D341Med (cell line): ENCODE measurements at places on chromosomes 2 and 18.
A peak's percentile ranks its signal among the peaks of the same experiment; 100 is the strongest.

- DNase-seq, result peak; percentile 15
Observed at GRCh38 chr2:233481368-233482142, 85.0 kb downstream of the USP40 start.

- DNase-seq, result no peak
Observed at GRCh38 chr2:70442301-70443077, 111.1 kb downstream of the TGFA start.

GRCh38 chr2:80715433-80715832 lies 410.9 kb upstream of the LRRTM1 start:
- DNase-seq, result no peak

DNA sequence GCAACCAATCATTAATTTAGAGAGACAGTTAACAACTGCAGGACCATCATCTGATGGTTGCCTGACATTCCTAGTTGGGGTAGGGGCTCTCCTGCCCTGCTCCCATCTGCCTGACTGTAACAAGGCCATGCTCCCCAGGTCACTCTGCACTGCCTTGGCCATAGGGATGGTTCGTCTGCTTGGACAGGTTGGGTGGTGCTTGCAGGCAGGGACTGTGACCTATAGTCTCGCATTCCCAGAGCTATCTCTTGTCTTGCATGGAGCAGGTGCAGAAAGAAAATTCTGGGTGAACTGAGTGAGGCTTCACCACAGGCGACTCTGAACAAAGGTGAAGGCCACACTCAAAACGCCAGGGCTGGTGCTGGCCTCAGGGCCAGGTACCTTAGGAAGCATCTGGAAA lies 64.7 kb downstream of the EMILIN2 start:
- DNase-seq, result peak; percentile 15

GRCh38 chr2:204705243-204705932 lies 160.1 kb downstream of the PARD3B start:
- DNase-seq, result no peak

DNA sequence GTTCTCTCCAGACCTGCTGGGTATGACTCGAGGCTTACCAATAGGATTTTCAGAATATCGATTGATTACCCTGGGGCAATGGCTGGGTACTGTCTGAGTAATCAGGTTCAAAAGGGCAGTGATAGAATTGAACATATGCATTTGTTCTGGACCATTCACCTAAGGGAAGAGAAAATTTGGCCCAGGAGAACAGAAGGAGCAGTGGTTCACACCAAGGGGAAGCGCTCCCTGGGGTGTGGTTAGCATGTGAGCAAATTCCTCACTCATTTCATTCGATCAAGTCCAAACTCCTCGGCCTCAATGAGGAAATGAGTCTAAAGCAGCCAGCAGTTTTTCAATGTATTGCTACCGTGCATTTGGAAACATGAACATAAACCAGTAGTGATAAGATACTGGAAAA lies 55.6 kb downstream of the CYP26B1 start:
- DNase-seq, result no peak

DNA sequence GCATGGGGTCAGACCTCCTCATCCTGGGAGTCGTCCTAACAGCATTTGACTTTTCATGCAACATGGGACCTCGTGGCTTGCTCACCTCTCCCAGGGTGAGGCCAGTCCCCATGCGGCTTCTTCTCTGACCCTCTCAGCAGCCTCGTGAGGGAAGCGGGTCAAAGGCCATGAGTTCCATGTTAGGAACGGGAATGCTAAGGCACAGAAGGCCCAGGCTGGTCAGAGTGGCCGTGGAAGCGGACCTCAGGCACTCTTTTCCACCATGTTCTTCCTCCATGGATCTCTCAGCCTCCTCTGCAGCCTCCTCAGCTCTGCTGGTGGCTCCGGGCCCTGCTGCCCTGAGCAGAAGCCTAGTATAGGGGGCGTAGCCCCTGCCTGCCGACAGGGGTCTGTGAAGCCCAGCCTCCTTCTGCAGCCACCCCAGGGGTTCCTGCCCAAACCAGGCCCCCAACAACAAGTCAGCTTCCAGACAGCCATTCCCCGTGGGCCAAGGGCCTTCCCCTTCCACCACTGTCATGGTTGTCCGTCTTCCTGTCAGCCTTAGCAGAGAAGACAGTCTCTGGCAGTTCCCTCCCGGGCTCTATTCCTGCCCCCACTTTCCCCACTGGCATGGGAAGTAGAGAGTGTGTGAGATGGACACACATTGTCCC lies 60.0 kb upstream of the OTOF start:
- no peak for DNase-seq

DNA sequence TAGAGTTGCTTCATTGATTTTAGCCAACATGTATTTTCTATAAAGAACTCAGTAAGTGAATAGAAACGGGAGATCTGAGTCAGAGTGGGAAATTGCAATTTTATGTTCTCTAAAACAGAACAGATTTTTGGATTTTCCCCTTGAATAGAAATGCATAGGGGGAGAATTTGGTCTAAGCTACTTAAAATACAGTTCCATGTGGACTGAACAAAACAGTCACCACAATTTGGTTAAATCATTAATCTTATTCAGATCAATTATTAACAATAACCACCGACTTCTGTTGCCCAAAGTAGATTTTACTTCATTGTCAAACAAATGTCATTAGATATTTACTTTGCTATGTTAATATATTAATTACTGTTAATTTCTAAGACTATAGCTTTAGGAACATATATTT lies 107.7 kb downstream of the SCG2 start:
- DNase-seq, result no peak

DNA sequence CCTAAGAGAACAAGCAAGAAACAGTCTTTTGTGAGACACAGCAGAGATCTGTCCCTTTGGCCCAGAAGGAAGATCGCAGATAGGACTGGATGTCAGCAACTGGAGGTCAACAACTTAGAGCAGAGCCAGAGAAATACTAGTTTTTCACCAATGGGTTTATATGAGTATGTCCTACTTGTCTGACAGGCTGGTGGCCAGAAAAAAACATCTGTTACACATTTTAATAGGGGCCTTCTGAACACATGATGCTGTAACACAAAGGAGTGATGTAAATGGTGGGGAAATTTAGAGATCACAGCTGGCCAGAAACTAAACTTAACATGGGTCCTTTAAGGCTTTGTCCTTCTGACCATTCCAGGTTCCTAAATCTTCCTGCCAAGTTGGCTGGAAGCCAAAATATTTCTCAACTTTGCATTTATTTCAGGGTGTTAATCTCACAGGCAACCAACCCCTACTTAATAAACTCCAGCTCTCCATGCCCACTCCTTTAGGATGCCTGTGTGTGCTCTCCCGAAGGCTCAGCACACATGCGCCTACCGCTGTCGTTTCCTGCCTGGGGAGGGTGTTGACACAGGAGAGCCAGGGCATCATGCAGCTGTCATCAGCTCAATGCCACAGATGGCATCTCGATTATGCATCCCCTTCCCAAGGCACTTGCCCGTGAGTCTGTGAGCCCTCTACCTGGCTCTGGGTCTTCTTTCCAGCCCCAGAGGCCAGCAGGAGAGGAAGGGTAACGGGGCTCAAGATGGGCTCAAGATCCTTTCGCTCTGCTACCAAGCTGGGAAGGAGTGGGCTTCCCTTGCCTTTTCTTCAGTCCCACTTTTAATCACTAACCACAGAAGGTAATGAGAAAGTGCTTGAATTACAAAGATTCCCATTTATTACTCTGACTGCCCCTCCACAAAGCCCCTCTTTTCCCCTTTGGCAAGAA lies 252.5 kb downstream of the ETAA1 start:
- no peak for DNase-seq

DNA sequence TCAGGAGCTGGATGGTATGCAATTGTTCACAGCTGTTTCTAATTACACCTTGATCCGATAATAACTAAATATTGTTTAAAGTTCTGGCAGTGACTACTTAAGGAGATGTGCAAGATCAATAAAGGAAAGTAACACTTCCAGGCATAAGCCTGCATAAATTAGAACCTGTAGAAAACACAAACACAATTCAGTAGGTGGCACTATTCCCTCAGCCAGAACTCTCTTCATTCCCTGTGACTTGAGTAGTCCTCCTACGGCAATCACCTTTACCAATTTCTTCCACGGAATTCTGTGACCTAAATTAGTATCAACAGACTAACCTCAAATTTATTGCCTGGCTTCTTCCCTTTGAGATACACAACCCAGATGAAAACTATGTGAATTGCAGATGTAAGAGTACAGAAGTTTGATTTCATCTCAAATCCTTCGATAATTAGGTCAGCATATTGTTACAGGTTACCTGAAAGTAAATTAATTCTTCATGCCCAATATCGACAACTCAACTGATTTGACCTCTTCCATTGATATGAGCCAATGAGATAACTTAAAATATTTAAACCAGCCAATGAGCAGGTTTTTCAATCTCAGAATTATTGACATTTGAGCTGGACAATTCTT lies 137.8 kb downstream of the PID1 start:
- no peak for DNase-seq

DNA sequence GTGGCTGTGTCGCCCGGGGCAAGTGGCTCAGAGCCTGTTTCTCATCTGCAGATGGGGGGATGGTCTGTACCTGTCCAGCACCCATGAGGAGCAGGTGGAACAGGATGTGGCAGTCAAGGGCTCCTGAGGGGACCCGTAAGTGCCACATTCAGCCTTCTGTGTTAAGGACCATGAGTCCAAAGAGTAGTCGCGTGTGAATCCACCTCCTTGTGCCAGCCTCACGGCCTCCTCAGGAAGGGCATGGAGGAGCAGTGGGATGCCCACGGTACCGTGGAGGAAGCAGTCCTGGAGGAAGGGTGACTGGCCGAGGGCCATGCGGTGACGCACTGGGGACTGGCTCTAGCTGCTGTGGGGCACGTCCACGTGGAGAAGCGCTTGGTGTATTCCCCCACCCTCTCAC lies 61.1 kb downstream of the ODC1 start:
- DNase-seq, result no peak

GRCh38 chr2:39615675-39616074 lies 50.0 kb upstream of the TMEM178A start:
- DNase-seq, result no peak

GRCh38 chr2:235746257-235746934 lies 252.6 kb downstream of the AGAP1 start:
- DNase-seq, result peak; percentile 78

DNA sequence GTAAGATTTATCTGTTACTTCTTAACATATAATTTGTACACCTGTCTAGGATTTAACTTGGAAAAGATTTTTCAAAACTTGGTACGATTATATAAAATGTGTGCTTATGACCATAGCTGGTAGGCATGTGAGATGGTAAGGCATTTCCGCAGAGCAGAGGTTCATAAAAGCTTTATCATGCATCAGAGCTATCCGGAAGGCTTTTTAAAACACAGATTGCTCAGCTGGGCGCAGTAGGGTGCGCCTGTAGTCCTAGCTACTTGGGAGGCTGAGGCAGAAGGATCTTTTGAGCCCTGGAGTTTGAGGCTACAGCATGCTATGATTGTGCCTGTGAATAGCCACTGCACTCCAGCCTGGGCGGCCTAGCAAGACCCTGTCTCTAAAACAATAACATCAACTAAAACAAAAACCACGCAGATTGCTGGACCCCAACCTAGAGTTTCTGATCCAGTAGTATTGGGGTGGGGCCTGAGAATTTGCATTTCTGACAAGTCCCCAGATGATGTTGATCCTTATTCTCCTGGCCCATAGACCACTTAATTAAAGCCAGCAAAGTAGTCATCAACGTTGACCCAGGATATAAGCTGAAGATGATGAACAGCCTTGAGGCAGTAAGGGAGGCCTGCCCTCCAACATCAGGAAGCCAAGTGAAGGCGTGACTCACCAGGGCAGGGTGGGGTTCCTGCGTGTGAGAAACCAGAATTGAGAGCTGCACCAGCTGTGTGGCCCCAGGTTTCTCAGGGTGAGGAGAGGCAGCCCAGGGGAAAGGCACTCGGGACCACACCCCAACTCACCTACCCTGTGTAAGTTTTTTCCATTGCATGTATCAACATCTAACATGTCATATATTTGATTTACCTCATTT lies 21.6 kb upstream of the SLC20A1 start:
- no peak for DNase-seq

- no peak for DNase-seq
Observed at GRCh38 chr2:207408086-207408794, 121.5 kb upstream of the CREB1 start.

DNA sequence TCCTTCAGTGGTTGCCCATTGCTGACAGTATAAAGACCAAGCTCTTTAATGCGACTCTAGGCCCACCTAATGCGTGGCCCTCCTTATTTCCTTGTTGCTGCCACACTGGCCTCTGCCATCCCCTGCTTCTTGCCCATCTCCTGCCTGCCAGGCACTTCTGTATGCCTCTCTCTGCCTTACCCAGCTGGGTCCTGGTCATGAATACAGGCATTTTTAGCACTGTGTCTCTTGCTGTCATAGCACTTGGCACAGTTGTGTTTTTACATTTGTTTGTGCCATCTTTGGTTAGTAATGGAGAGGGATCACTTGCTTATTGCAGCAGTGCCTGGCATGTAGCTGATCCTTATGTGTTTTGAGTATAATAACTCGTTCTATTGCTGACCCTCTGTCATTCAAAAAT lies 38.7 kb downstream of the MAP4K4 start:
- DNase-seq, result no peak

DNA sequence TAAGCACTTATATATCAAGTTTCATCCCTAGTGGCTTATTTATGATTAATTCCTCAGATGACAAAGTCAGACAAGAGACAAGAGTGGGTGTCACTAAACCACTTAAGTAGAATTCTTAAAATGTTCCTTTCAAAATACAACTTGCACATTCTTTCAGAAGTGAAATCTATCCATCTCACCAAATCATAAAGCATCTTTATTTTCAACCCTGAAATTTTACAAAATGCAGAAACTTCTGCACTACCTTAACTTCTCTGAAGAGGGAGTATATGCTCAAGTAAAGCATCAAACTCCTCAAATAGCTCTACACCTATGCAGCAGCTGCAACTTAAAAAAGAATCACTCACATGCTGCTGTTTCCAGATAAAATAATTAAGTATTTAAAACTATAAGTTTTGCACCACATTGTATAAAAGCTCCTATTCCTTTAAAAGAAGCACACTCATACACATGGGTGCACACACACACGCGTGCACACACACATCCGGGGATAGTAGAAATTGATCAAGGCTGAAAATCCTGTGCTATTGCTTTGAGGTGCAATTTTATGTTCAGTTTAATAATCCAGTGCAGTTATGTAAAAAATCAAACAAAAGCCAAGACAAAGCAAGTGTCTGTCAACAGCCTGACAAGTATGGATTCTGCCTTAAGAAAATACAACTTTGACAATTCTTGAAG lies 244.5 kb downstream of the TCF4 start:
- peak; percentile 35 for DNase-seq

GRCh38 chr2:120245520-120246332 lies 6.9 kb upstream of the RALB start:
- no peak for DNase-seq

- no peak for DNase-seq
Observed at GRCh38 chr18:54030434-54030833, 194.0 kb downstream of the MBD2 start.

DNA sequence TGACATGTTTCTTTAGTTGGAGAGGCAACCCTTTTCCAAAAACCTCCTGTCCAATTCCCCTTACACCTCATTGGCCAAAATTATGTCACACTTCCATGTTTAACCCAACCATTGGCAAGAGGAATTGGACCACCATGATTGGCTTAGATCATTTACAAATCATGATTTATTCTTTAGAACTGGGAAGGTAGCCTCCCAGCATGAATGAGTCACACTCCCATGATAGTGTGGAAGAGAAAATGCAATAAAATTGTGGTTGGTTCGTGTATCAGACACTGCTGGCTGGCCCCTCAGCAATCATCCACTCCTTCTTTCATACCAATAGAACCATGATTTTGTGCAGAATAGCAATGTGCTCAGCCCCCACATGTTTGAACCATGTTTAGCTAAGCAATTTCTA lies 156.6 kb upstream of the ACVR2A start:
- no peak for DNase-seq
